ENCODE measurements at places on chromosomes 16 and 17. TPM values are rescaled to one million over a fixed set of nuclear protein-coding genes. Genes with fewer than 3 reads are reported as not detected.

PPP1R9B gene
- total RNA-seq = 51.5 TPM

LRRC75A gene
- 2.9 TPM for total RNA-seq

DNA sequence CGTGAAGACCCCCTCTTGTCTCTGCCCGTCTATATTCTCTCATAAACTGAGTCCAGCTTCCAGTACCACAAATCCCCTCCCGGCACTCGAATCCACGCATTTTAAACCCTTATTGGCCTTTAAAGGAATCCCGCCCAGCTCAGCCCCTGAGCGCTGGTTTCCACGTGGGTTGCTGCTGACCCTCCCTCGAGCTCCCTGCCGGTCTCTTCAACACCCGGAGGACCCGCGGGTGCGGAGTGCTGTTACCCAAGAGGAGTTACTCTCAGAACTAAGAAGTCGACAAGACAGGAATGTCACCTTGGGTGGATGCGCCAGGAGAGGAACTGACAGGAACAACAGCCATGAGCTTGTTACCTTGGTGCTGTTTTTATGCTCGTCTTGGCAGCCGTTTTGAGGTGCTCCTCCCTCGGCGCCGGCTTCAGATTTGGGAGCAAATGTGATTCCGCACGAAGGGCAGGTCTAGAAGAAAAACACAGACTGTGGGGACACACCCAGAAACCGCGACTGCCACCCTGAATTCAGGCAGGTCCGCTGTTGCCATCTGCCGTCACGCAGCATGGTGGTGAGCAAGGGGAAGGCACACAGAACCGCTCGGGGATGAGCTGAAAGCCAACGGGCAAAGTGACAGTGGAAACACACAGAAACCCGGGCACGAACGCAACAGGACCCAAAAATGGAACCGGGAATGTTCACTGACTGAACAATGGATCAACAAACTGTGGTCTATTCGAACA lies 112.7 kb upstream of the CREBBP start:
- no peak for DNase-seq
- no peak overlapping the region for H3K27ac ChIP-seq
- no peaks in the 10 kb centered on the region for H3K27me3 ChIP-seq
- H3K36me3 ChIP-seq = no peaks in the 10 kb centered on the region
- H3K4me1 ChIP-seq = peaks cover 9% of the 10 kb centered on the region

ODF4 gene
- not detected for total RNA-seq

DRC7 gene
- 0.69 TPM for total RNA-seq

- H3K36me3 ChIP-seq = no peaks in the 10 kb centered on the region
- peaks cover 8% of the 10 kb centered on the region for H3K4me1 ChIP-seq
- H3K27ac ChIP-seq = no peak overlapping the region
- DNase-seq = no peak
- H3K27me3 ChIP-seq = peaks cover 23% of the 10 kb centered on the region
- no peak overlapping the region for H3K4me3 ChIP-seq
Measured at GRCh38 chr17:74004056-74004455, 199.4 kb upstream of the RPL38 start.

- no peaks in the 10 kb centered on the region for H3K36me3 ChIP-seq
- no peak overlapping the region for H3K27ac ChIP-seq
- DNase-seq = no peak
- peaks cover 31% of the 10 kb centered on the region for H3K27me3 ChIP-seq
- peaks cover 15% of the 10 kb centered on the region for H3K4me1 ChIP-seq
Measured at GRCh38 chr16:65621640-65622039, 499.8 kb upstream of the CDH11 start.

- peaks cover 32% of the 10 kb centered on the region for H3K36me3 ChIP-seq
- no peak overlapping the region for H3K4me3 ChIP-seq
- no peak for DNase-seq
- H3K27ac ChIP-seq = no peak overlapping the region
- no peaks in the 10 kb centered on the region for H3K27me3 ChIP-seq
Measured at GRCh38 chr16:3509470-3509928, 8.7 kb downstream of the CLUAP1 start.

GRCh38 chr17:38724337-38724988 lies 5.7 kb upstream of the CISD3 start:
- H3K27me3 ChIP-seq = no peaks in the 10 kb centered on the region
- H3K4me1 ChIP-seq = peaks cover 14% of the 10 kb centered on the region
- H3K4me3 ChIP-seq = no peak overlapping the region
- DNase-seq = no peak

GRCh38 chr16:839643-840408 lies 39.3 kb upstream of the GNG13 start:
- H3K36me3 ChIP-seq = no peaks in the 10 kb centered on the region
- no peaks in the 10 kb centered on the region for H3K4me1 ChIP-seq
- no peak for DNase-seq
- H3K27ac ChIP-seq = no peak overlapping the region
- no peak overlapping the region for H3K4me3 ChIP-seq

CLDN6 gene
- total RNA-seq = 98.9 TPM

DNA sequence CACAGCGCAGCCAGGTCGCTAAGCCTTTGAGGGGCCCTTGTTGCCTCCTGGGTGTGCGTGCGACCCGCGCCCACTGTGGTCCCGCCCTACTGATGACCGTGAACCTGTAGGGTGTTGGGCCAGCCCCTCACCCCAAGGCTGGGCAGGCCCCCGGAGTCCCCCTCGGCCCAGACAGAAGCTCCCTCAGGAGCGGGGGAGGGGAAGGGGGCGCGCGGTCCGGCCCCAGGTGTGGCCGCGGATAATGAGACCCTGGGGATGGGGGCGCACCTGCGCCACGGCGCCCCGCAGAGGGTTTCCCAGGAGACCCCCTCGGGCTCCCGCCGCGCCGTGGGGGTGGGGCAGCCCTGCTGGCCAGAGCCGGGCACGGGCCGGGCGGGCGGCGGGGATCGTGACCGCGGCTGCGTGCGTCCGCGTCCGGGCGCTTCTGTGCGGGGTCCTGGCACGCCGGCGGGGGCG lies 358 bp upstream of the ARHGDIG start:
- peaks cover 32% of the 10 kb centered on the region for H3K27me3 ChIP-seq
- no peaks in the 10 kb centered on the region for H3K4me1 ChIP-seq
- no peak overlapping the region for H3K4me3 ChIP-seq
- no peaks in the 10 kb centered on the region for H3K36me3 ChIP-seq

RND2 gene
- 7.1 TPM for total RNA-seq

DNA sequence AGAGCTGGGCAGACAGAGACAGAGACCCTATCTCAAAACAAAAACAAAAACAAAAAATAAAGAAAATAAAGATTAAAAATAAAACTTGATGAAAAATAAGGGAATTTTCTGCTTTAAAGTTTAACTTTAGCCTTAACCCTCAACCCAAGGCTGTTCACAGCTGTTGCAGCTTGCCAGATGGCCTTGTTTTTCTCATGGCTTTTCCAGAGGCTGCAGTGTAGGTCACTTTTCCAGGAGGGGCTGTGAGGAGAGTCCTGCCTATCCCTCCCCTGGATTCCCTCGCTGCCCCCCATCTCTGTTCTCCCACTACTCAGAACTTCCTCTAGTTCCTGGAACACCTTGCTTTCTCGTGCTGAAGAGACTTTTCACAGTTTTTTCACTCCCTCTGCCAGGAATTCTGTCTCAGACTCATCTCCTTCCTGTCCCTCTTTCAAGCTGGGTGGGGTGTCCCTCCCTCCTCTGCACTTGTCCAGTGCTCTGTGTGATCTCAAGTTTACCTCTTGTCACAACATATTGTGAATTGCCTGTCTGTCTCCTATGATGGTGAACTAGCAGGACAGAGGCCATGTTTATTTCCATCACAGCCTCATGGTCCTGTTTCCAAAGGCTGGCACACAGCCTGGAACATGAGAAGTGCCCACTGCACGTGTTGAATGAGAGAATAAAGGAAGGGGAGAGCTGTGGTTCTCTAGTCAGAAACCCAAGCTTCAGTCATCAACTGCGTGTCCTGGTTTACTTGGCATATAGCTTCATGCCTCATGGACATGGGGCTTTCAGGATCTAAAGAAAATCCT lies 69.9 kb upstream of the MSI2 start:
- H3K27me3 ChIP-seq = no peaks in the 10 kb centered on the region
- DNase-seq = peak; percentile 36
- no peak overlapping the region for H3K27ac ChIP-seq
- no peak overlapping the region for H3K4me3 ChIP-seq

GRCh38 chr17:59328601-59329000 lies 2.9 kb upstream of the YPEL2 start:
- peak overlapping the region; percentile 23 for H3K27ac ChIP-seq
- peaks cover 44% of the 10 kb centered on the region for H3K4me1 ChIP-seq
- DNase-seq = no peak

Data from type B pancreatic cell (in vitro differentiated cells).